ENCODE measurements at places on chromosomes 13 and 19.
A peak's percentile ranks its signal among the peaks of the same experiment; 100 is the strongest.

GRCh38 chr13:68019901-68020300 lies 789.8 kb upstream of the PCDH9 start:
- H3K4me3 ChIP-seq, result no peak overlapping the region
- H3K27ac ChIP-seq, result no peak overlapping the region
- no peaks in the 10 kb centered on the region for H3K36me3 ChIP-seq
- no peak for DNase-seq

GRCh38 chr19:16885166-16885565 lies 3.6 kb upstream of the F2RL3 start:
- H3K4me1 ChIP-seq, result peaks cover 4% of the 10 kb centered on the region
- H3K4me3 ChIP-seq, result no peak overlapping the region
- no peak overlapping the region for H3K27ac ChIP-seq

DNA sequence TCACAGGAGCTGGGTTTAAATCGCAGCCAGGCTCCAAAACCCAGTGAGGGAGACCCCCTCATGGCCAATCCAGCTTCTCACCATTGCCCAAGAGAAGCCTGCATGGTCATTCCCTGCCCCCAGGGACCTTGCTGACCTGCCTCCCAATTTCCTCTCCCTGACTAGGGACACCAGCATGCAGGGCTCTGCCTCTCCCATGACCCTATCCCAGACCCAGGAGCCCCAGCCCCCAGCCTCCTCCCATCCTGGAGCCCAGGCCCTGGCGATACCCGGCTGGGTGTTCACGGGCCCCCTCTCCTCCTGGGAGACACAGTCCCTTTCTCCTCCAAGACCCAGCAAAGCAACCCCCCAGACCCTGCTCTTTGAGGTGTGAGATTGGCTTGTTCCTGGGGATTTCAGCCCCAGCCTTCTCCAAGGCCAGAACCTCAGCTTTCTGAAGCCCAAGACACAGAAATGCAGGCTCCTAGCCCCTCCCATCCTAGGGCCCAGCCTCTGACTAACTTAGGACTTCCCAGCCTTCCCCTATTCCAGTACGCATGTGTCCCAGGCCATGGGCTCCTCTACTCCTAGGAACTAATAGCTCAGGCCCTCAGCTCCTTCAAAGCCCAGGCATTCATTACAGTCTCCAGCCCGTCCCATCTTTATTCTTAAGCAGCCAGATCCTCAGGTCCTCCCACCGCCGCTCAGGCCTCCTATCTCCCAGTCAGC lies 1.1 kb downstream of the GYS1 start:
- H3K27ac ChIP-seq, result peak overlapping the region; percentile 78
- peak overlapping the region; percentile 75 for H3K4me3 ChIP-seq
- H3K36me3 ChIP-seq, result peaks cover 27% of the 10 kb centered on the region
- H3K27me3 ChIP-seq, result no peaks in the 10 kb centered on the region
- peak; percentile 91 for DNase-seq

GRCh38 chr13:112187527-112188297 lies 120.8 kb downstream of the SOX1 start:
- H3K27me3 ChIP-seq, result no peaks in the 10 kb centered on the region
- DNase-seq, result no peak
- H3K27ac ChIP-seq, result no peak overlapping the region
- H3K4me1 ChIP-seq, result no peaks in the 10 kb centered on the region

DNA sequence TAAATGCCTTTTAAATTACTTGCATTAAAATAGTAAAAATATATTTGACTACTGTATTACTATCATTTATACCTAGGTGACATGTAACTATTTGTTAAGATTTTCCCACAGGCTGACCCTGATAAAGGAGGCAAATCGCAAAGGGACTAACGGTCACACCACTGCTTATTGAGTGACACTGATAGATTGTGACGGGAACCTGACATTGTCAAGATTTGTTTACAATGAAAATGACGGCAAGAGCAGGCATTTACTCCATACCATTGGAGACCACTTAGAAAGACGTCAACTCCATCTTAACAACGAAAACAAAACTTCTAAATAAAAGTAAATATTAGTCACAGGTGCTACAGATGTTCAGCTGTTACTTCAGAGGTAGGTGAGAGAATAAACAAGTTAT lies 289.0 kb downstream of the DACH1 start:
- H3K4me3 ChIP-seq, result no peak overlapping the region
- H3K27me3 ChIP-seq, result no peaks in the 10 kb centered on the region
- no peaks in the 10 kb centered on the region for H3K4me1 ChIP-seq
- no peaks in the 10 kb centered on the region for H3K36me3 ChIP-seq

GRCh38 chr13:24179486-24179850 lies 18.9 kb downstream of the SPATA13 start:
- no peak overlapping the region for H3K4me3 ChIP-seq
- no peaks in the 10 kb centered on the region for H3K36me3 ChIP-seq
- no peak overlapping the region for H3K27ac ChIP-seq
- peaks cover 7% of the 10 kb centered on the region for H3K4me1 ChIP-seq

- no peaks in the 10 kb centered on the region for H3K4me1 ChIP-seq
- DNase-seq, result no peak
- H3K4me3 ChIP-seq, result no peak overlapping the region
- no peak overlapping the region for H3K27ac ChIP-seq
- H3K27me3 ChIP-seq, result peaks cover 12% of the 10 kb centered on the region
Measured at GRCh38 chr13:99135591-99135990, 65.1 kb upstream of the UBAC2 start.

DNA sequence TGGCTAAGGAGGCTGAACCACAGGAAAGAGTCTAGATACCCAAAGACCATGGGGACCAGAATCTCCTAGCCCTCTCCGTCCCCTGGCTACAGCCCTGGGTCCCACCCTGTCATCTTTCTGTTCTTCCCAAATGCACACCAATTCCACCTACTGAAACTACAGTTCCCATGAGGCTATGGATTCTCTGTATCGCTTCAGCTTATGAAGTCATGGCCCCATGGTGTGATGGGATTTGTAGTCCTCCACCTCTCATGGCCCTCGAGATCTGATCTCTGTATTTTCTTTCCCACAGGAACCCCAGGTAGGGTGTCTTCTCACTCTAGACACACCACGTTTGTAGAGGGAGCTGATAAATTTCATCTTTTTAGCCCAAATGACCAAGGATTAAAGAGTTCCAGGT lies 11.8 kb downstream of the PTPRH start:
- no peaks in the 10 kb centered on the region for H3K27me3 ChIP-seq
- H3K4me1 ChIP-seq, result no peaks in the 10 kb centered on the region
- DNase-seq, result peak; percentile 15
- H3K36me3 ChIP-seq, result no peaks in the 10 kb centered on the region

DNA sequence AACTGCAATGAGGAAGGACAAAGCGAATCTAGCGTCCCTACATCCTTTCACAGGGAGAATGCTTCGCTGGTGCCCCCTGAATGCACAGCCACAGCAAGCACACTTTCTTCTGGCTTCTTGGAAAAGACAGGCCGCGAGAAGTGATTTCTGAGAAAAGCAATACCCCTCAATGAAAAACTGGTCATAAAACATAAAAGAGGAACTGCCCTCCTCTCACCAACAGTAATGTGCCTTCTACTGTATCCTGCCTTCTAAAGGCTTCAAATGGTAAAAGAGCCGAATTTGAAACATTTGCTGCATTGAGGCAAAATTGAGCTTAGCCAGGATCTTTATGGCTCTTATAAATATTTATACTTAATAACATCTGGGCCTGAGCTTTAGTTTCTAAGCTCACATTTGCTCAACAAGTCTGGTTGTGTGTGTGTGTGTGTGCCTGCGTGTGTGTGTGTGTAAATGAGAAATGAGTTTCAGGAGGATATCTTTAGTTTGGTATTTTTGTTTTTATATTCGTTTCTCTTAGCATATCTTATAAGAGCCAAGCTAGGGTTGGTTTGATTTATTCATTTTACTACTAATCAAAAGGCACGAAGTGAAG lies 246.1 kb upstream of the MAB21L1 start:
- H3K4me3 ChIP-seq, result no peak overlapping the region
- no peaks in the 10 kb centered on the region for H3K36me3 ChIP-seq
- peaks cover 3% of the 10 kb centered on the region for H3K4me1 ChIP-seq

DNA sequence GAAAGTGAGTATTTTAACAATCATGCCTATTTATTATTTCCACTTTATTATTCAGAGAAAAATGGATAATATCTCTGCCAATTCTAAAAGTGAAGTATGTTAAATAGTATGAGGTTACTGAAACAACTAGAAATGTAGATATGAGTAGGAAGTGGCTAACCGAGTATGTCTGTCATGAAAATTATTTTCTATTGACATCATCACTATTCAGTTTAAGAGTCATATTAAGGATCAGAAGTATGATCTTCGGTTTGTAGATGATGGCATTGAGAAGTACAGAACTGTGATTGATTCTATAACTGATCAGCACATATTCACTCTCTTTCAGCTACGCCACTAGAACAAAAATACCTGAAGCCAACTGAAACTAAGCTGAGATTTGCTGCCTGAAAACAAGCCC lies 146.4 kb upstream of the SLITRK5 start:
- no peak for DNase-seq
- no peaks in the 10 kb centered on the region for H3K36me3 ChIP-seq
- H3K4me3 ChIP-seq, result no peak overlapping the region

DNA sequence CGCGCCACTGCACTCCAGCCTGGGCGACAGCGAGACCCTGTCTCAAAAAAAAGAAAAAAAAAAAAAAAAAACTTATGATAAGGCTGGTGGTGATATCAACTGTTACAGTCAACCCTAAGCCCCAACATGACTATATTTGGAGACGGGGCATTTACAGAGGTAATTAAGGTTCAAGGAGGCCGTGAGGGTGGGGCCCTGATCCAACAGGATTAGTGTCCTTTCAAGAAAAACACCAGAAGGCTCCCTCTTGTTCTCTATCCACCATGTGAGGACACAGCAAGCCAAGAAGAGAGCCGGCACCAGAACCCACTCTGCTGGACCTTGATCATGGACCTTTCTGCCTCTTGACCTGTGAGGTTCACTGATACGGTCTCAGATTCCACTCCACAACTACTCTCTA lies 14.1 kb downstream of the MIER2 start:
- H3K27ac ChIP-seq, result no peak overlapping the region
- DNase-seq, result no peak
- H3K4me3 ChIP-seq, result no peak overlapping the region
- H3K4me1 ChIP-seq, result peaks cover 13% of the 10 kb centered on the region
- H3K27me3 ChIP-seq, result no peaks in the 10 kb centered on the region
- H3K36me3 ChIP-seq, result peaks cover 71% of the 10 kb centered on the region

- H3K27ac ChIP-seq, result no peak overlapping the region
- no peak for DNase-seq
- H3K36me3 ChIP-seq, result peaks cover 30% of the 10 kb centered on the region
- peaks cover 15% of the 10 kb centered on the region for H3K4me1 ChIP-seq
- H3K27me3 ChIP-seq, result no peaks in the 10 kb centered on the region
Measured at GRCh38 chr19:48170817-48171347, 402 bp downstream of the ZSWIM9 start.

- no peaks in the 10 kb centered on the region for H3K4me1 ChIP-seq
- DNase-seq, result no peak
- no peaks in the 10 kb centered on the region for H3K27me3 ChIP-seq
- H3K4me3 ChIP-seq, result no peak overlapping the region
Measured at GRCh38 chr19:53782698-53783097, 41.4 kb downstream of the NLRP12 start.

- H3K4me1 ChIP-seq, result peaks cover 11% of the 10 kb centered on the region
- DNase-seq, result no peak
- no peak overlapping the region for H3K27ac ChIP-seq
- H3K27me3 ChIP-seq, result no peaks in the 10 kb centered on the region
Measured at GRCh38 chr13:50586414-50587083, 256.9 kb downstream of the DLEU7 start.

DNA sequence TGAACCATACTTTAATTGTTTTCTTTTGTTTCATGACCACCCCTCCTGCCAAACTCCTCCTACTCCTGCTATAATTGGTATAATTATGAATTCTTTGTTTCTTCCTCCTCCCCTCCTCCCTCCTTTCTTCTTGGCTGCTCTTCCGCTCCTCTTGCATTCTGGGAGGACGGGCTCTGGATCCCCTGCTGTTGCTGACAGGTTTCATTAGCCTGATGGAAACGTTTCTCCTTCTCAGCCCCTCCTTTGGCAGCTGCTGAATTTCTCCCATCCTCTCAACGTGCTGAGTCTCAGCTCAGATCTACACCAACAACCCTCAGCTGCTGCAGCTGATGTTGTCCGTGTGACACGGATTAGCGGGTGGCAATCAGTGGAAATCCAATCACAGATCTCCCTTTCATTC lies 97.1 kb upstream of the UBAC2 start:
- H3K36me3 ChIP-seq, result no peaks in the 10 kb centered on the region
- H3K4me1 ChIP-seq, result no peaks in the 10 kb centered on the region
- no peak for DNase-seq
- no peak overlapping the region for H3K27ac ChIP-seq
- no peak overlapping the region for H3K4me3 ChIP-seq
- H3K27me3 ChIP-seq, result peaks cover 15% of the 10 kb centered on the region

DNA sequence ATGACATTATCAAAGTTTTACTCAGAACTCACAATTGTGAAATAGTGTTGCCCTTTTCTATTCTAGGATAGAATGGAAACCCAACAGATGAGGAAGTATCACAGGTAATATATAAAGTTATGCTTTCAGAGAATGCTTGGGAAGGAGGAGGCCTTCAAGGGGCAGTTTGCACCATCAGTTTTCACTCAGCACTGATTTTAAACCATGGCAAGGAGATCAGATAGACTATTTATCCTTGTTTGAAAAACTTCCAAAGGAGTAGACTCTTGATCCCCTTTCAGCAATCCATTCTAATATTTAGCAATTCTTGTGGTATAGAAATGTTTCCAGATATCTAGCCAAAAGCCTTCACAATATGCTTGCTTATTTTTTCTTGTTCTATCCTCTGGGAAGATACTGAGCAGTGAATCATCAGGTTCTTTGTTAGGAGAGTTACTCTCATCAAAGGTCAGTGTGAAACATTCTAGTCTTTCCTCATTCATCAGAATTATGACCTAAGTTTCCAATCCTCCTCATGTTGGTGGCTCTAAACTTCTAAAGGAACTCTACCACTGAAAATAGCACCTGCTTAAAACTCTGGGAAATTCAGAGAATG lies 3.8 kb downstream of the GPC6 start:
- no peaks in the 10 kb centered on the region for H3K27me3 ChIP-seq
- H3K27ac ChIP-seq, result peak overlapping the region; percentile 51
- peak overlapping the region; percentile 89 for H3K4me3 ChIP-seq
- DNase-seq, result peak; percentile 78

- no peak overlapping the region for H3K4me3 ChIP-seq
- H3K27ac ChIP-seq, result no peak overlapping the region
- H3K36me3 ChIP-seq, result no peaks in the 10 kb centered on the region
- H3K4me1 ChIP-seq, result no peaks in the 10 kb centered on the region
Measured at GRCh38 chr13:23447927-23448326, 14.4 kb upstream of the SACS start.

- peaks cover 31% of the 10 kb centered on the region for H3K27me3 ChIP-seq
- DNase-seq, result peak; percentile 68
- H3K4me3 ChIP-seq, result no peak overlapping the region
Measured at GRCh38 chr19:46069806-46070341, 29.1 kb upstream of the IGFL4 start.

DNA sequence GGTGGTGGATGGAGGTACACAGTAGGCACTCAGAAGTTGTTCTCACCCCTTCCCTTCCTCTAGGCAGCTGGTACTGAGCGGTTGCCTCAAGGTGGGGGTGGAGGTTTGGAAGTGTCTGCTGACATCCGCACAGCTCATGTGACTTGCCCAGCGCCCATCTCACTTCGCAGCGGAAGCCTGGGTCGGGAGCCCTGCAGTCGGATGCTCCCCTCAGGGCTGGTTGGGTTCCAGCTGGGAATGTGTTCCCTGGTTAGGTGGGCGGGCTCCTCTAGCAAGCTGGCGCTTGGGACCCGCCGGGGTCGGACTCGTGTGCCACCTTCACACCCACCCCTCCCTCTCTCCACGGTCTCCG lies 10.2 kb downstream of the PPP1R37 start:
- H3K4me3 ChIP-seq, result no peak overlapping the region
- DNase-seq, result no peak
- H3K4me1 ChIP-seq, result peaks cover 57% of the 10 kb centered on the region
- H3K36me3 ChIP-seq, result no peaks in the 10 kb centered on the region
- no peak overlapping the region for H3K27ac ChIP-seq

- DNase-seq, result no peak
- no peaks in the 10 kb centered on the region for H3K36me3 ChIP-seq
- H3K4me1 ChIP-seq, result no peaks in the 10 kb centered on the region
- H3K4me3 ChIP-seq, result no peak overlapping the region
- H3K27me3 ChIP-seq, result no peaks in the 10 kb centered on the region
Measured at GRCh38 chr13:80259159-80259558, 81.8 kb downstream of the SPRY2 start.
